Epithelial cell of esophagus (primary cell): ENCODE measurements at places on chromosomes 3 and 15.

GRCh38 chr3:193803288-193803687, 210.3 kb downstream of the OPA1 start:
- peak; percentile 51 for DNase-seq

- no peak for DNase-seq
These were observed 2.7 kb downstream of the IGF1R start for GRCh38 chr15:98651036-98651481.

- DNase-seq = no peak
These were observed 44.6 kb downstream of the WDR49 start for GRCh38 chr3:167609156-167609555.

DNA sequence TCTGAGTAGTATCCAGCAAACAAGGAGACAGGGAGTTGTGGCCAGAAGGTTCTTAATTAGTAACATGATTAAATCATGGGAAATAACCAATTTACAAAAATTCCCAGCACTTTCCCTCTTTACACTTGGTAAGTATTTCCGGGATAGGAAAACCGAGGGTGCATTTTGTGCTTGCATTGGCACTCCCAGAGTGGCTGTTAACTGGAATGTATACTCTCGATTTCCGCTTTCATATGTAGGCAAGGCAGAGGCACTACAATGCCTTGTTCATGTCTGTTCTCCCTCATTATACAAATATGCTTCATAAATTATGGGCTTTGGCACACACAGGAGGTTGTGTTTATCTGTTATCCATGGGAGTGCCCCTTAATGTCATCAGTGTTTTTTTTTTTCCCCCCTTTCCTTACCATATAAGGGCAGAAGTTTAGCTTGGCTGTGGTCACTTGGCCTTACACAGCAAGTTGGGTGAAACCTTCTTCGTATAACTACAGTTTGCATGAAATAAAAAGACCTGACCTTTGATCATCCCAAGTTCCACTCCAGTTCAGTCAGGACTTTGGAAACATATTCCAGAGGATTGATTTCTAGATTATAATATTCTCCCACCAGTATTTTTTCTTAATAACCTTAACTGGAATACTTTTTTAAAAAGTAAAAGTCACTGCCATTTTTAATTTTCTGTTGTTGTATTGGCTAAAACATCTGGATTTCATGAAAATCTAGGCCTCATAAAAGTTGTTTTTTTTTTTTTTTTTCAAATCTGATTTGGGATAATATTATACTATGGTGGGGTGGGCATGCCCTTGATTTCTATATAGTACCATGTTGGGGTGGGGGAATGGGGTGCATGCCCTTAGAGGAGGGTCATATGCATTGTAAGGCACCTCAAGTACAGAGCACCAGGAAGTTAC, 8.9 kb downstream of the TPM1 start:
- no peak for DNase-seq

DNA sequence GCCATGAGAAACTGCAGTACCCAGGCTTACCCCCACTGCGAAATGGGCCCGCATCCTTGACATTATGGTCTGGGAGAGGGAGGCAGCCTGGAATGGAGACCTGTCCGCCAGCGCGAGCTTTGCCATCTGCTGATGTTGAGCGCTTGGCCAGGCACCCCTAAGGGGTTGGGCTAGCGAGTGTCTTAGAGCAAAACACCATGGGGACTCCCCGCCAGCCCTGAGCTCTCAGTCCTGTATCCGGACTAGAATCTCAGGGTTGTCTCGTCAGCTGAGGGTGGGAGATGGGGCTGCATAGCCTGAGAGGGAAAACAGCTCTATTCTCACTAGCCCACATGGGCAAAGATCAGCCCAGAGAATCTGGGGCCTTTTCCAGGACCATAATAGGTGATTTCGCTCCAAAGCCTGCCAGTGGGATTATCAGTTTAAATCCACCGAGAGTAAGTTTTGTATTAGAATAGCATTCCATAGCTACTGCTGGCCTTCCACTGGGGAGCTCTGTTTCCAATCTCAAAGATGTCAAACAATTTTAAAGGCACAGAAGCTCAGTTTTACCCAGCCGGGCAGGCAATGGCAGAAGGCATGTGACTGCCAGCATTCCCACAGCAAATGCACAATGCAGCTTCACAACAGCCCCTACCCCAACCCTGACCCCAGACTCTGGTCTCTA, 167.5 kb upstream of the TPM1 start:
- DNase-seq = no peak

DNA sequence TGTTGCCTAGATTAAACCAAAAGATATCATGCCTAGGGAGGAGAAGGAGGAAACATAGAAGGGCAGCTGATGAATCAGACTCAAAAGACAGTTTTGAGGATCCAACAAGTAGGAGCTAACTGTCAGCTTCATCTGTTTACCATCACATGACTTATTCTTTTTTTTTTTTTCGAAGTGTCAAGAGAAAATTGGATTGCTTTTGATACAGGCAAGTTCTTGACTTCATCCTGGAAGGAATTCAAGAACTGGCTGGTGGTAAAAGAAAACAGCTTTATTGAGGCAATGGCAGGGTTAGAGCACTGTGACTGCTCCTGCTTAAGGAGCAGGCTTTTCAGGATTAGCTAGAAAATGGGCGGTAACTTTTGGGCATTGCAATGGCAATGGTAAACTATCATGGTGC, 227.5 kb upstream of the KCNMB2 start:
- peak; percentile 40 for DNase-seq

GRCh38 chr15:84603630-84604379, 3.0 kb downstream of the ZSCAN2 start:
- DNase-seq = no peak

DNA sequence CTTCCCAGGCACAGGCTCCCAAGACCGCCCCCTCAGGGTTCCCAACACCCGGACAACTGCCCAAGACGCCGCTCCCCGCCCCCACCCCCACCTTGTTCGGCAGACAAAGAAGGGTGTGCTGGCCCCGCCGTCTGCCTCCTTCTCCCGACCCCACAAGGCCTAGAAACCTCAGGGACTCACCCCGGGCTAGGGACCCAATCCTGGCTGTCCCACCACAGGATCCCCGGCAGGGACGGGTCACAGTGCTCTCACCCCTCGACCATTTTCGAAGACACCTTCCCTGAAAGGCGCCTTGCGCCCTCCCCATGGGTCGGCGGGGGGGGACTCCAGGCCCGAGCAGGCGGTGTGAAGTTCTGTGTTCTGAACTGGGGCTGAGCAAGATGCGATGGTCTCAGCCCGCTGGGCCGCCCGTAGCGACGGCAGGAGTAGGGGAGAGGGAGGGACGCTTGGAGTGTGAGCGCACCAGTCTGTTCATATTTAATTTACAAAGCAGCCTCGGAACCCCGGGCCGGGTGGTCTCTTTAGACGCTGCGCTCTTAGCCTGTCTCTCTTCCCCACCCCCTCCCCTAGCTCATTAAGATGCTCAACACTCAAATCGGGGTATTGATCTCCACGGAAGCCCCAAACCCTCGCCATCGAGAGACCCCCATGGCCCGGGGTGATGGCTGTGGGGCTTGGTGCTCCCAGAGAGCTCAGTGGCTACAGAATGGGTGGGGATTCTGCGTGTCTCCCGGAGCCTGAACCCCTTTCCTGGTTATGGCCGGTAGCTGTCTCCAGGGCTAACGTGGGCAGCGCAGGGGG, 1.4 kb upstream of the ISLR2 start:
- no peak for DNase-seq
